ENCODE measurements at places on chromosomes 13 and 19.

GRCh38 chr13:100515410-100515800 is 73.2 kb downstream of the GGACT start:
- no peak for DNase-seq

DNA sequence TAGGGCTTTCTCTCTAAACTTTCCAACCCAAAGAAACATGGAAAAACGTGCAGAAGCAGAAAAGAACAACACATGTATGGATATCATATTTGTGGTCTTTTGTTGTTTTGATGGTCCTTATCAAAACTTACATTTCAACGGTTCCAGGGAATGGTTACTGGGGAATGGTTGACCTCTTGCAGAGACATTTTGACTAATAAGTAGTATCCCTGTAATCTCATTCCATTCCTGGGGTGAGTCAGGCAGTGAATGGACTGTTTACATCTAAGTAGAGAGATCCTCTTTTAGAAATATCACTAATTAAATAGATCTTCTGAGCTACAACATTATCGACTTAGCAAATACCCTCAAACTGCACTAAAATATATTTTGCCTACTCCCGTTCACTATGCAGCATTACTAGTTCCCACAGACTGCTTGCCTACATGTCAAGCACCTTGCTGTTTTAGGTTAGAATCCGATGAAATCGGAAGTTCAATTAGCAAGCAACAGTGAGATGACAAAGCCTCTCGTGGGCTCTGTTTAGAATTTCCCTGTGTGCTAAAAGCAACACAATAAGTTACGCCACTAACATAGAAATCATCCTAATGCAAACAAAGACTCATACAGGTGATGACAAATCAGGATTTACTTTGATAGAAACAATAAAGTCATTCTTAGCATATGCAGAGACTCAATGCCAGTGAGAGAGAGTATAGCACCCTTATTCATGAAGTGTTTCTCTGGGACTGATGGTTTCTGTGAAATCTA is 797.7 kb upstream of the ARGLU1 start:
- DNase-seq, result no peak

DNA sequence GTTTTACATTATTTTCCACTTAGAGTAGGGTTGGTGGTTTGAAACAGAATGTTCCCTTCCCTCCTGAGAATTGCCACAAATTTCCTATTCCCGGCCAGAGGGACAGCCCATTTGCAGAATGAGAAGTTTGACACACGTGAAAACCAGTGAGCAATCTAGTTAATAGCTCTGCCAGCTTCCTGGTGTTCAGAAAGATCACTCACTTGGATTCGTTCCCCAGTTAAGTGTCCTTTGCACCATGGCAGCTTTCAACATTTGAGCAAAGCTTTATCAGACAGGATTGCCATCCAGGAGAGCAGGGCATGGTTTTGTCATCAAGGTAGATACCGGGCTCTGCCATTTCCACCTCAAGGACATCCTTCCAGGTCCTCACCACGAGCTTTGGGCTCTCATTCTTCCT is 28.2 kb downstream of the RASL11A start:
- no peak for DNase-seq

DNA sequence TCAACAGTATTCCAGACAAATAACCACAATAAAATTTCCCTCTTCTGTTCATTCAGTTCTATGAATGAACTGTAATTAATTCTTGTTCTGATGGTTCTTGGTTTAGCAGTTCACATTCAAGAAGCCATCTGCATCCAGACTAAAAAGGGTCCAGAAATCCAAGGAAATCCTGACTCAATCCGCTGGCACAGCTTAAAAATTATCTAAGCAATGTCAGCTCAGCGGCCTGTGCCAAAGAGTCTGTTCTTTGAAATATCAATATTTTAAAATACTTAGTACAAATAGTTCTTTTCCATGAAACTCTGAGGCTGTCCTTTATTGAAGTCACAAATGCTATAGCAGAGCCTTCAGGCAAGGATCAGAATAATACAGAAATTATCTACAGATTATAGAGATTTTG is 57.2 kb downstream of the DHRS12 start:
- DNase-seq, result no peak

Data from NK-92 treated with Interleukin-12 subunit alpha and Interleukin-12 subunit beta, amount 100 ng/mL, for 24 hours (cell line).